ENCODE measurements at places on chromosomes 6 and 20. TPM values are rescaled to one million over a fixed set of nuclear protein-coding genes. Genes with fewer than 3 reads are reported as not detected.

DNA sequence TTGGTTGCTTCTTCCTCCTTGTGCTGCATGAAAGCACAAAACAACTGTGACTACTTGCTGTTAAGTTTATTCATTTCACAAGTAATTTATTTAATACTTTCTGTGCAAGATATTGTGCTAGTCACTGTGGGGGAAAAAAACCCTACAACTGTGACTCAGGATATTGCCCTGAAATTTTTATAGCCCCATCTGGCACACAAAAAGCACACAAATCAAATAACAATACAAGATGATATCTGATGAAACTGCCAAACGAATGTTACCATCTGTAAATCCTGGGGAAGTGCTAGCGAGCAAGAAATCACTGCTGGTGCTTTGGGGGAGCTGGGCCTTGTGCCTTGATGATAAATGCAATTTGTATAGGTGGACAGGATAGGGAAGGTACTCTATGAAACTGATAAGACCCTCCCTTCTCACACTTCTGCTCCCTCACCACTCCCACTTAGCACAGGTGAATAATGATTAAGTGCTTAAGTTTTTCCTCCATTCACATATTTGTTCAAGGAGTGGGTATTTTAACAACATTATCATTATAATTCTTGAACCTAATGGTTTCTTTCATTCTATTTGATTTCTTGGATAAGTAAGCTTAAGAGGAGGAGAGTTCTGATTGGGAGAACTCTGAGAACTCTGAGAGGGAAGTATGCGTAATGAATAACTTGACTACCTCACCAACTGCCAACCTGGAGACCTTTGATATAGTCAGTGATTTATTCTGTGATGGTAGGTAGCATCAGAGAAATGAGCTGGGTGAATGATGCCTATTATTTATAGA, 115.3 kb downstream of the RTN4IP1 start:
- H3K36me3 ChIP-seq: peaks cover 11% of the 10 kb centered on the region

Gene TGM6
- not detected for total RNA-seq

- no peaks in the 10 kb centered on the region for H3K27me3 ChIP-seq
- H3K4me1 ChIP-seq: no peaks in the 10 kb centered on the region
- H3K36me3 ChIP-seq: no peaks in the 10 kb centered on the region
- H3K4me3 ChIP-seq: no peak overlapping the region
- no peak overlapping the region for H3K27ac ChIP-seq
- DNase-seq: no peak
Measured at GRCh38 chr6:105539911-105540310, 137.0 kb upstream of the PREP start.

Gene CCM2L
- total RNA-seq: not detected

DNA sequence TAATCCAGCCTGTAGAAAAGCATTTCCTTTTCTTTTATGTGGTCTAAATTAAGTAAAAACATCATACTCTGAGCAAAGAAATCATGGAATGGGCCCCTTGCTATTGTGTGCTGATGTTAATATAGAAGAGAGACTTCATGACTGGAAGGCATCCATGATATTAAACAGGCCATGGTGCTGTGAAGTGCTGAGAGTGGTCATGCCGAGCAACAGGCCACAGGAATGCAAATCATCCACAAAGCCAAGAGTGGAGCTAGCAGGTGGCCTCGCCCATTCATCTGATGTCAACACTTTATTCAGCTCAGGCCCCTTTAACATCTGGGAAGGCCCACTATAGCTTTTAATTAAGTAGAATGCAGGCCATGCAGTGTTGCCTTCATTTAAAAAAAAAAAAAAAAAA, 115.2 kb upstream of the HMGCLL1 start:
- no peaks in the 10 kb centered on the region for H3K27me3 ChIP-seq
- no peak for DNase-seq
- no peaks in the 10 kb centered on the region for H3K36me3 ChIP-seq
- no peak overlapping the region for H3K27ac ChIP-seq

Gene BMP7
- not detected for total RNA-seq

Gene TRIM15
- not detected for total RNA-seq

- H3K27me3 ChIP-seq: no peaks in the 10 kb centered on the region
- peaks cover 61% of the 10 kb centered on the region for H3K4me1 ChIP-seq
- H3K27ac ChIP-seq: peak overlapping the region; percentile 60
Measured at GRCh38 chr20:53870426-53871315, 199.7 kb downstream of the BCAS1 start.

DNA sequence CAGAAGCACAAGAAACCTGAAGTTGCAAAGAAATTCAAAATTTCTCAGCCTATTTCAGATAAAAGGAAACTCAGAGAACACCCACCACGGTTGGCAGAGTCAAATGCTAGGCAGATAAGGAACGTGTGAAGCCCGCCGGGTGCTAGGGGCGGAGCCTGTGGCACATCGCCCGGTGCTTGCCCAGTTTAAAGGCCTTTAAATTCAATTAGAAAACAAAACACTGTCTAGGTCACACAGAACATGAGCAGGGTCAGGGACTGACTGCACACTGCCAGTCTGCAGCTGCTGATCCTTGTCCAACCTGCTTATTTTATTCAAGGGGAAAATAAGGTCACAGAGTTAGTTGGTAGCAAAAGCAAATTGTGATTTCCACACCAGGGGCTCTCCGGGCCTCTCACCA, 75.8 kb downstream of the PSMG4 start:
- H3K27ac ChIP-seq: no peak overlapping the region
- no peak for DNase-seq
- no peaks in the 10 kb centered on the region for H3K27me3 ChIP-seq
- H3K36me3 ChIP-seq: no peaks in the 10 kb centered on the region

DNA sequence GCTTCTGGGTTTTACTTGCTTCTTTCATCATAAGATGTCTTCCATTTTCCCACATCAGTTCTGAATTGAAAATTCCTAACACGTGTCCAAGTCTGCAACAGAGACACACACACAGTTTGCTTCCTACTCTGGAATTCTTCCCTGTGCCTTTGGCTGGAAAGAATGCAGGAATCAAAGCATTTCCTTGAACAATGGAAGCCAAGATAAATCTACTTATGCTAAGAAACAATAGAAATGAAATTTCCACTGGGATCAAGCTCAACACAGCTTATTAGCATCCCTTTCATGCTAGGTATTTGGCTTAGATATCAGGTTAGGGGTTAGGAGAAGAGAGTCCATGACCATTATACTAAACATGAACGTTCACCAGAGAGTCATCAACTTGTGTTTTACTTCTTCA, 101.1 kb upstream of the SCAF8 start:
- H3K27ac ChIP-seq: no peak overlapping the region
- DNase-seq: no peak
- no peak overlapping the region for H3K4me3 ChIP-seq
- H3K36me3 ChIP-seq: no peaks in the 10 kb centered on the region

- no peak for DNase-seq
- H3K4me3 ChIP-seq: no peak overlapping the region
- no peak overlapping the region for H3K27ac ChIP-seq
- no peaks in the 10 kb centered on the region for H3K4me1 ChIP-seq
Measured at GRCh38 chr20:10519361-10520046, 84.4 kb downstream of the SLX4IP start.

DNA sequence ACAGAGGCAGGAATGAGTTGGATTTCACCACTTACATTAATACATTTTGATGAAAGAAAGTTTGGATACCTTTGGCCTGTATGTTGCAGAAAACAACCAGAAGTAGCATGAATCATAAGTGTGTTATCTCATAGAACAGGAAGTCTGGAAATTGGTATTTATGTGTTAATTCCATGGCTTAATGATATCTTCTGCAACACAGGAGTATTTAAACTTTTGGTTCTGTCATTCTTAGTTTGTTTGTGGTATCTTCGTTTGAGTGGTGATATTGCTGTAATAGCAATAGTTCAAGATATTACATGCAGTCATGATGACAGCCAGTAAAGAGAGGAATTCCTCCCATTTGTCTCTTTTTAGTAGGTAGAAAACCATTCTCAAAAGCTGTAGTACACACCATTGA, 177.3 kb downstream of the CDKAL1 start:
- no peaks in the 10 kb centered on the region for H3K27me3 ChIP-seq
- H3K27ac ChIP-seq: no peak overlapping the region
- no peaks in the 10 kb centered on the region for H3K36me3 ChIP-seq
- H3K4me3 ChIP-seq: no peak overlapping the region
- H3K4me1 ChIP-seq: no peaks in the 10 kb centered on the region

Gene CGA
- total RNA-seq: not detected

Gene DDX39B
- total RNA-seq: 761 TPM

Gene PRSS16
- total RNA-seq: 0.40 TPM

DNA sequence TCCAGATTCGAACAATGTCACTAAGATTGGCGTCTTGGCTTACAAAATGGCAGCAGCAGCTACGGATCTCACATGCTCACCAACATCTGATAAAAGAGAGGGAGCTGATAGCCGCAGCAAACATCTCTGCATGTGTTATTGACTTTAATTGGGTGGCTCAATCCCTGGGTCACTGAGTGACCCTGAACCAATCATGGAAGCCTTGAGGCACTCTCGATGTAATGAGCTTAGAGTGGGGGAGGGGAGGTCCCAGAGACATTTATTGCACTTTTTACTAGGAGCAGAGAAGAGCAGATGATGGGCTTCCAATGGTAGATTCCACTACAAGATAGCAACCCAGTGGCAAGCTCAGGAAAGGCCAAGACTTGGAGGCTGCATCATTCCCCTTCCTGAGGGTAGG, 238.7 kb downstream of the BMP7 start:
- no peak for DNase-seq
- H3K4me1 ChIP-seq: no peaks in the 10 kb centered on the region
- no peak overlapping the region for H3K4me3 ChIP-seq
- no peaks in the 10 kb centered on the region for H3K36me3 ChIP-seq
- H3K27ac ChIP-seq: no peak overlapping the region

GRCh38 chr6:31821301-31822035, 6.1 kb upstream of the HSPA1B start:
- H3K4me1 ChIP-seq: peaks cover 23% of the 10 kb centered on the region
- no peaks in the 10 kb centered on the region for H3K27me3 ChIP-seq
- DNase-seq: no peak
- peak overlapping the region; percentile 81 for H3K27ac ChIP-seq
- H3K4me3 ChIP-seq: peak overlapping the region; percentile 92
- no peaks in the 10 kb centered on the region for H3K36me3 ChIP-seq

DNA sequence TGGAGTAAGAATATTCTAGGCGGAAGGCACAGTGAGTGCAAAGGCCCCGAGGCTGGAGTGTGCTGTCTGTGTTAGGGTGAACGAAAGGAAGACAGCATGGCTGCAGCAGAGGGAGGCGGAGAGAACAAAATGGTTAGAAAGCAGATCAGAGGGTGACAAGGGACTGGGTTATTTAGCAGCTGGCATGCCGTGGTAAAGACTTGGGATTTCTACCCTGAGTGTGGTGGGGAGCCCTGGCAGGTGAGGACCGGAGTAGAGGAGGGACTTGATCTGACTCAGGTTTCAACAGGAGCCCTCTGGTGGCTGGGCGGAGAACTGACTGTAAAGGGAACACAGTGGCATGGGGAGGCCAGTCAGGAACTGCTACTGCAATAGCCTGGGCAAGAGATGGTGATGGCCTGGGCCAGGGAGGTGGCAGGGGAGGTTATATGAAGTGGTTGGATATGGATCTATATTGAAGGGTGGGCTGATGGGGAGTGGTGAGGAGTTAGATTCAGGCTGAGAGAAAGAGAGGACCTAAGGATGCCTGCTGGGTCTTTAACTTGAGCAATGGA, 38.0 kb downstream of the PIM1 start:
- peak overlapping the region; percentile 23 for H3K27ac ChIP-seq
- H3K4me1 ChIP-seq: peaks cover 36% of the 10 kb centered on the region
- no peaks in the 10 kb centered on the region for H3K27me3 ChIP-seq
- H3K36me3 ChIP-seq: no peaks in the 10 kb centered on the region
- DNase-seq: peak; percentile 84
- no peak overlapping the region for H3K4me3 ChIP-seq

- H3K4me1 ChIP-seq: no peaks in the 10 kb centered on the region
- no peak overlapping the region for H3K27ac ChIP-seq
- no peaks in the 10 kb centered on the region for H3K36me3 ChIP-seq
- H3K4me3 ChIP-seq: no peak overlapping the region
- no peak for DNase-seq
Measured at GRCh38 chr6:54515713-54516112, 207.5 kb downstream of the TINAG start.

DNA sequence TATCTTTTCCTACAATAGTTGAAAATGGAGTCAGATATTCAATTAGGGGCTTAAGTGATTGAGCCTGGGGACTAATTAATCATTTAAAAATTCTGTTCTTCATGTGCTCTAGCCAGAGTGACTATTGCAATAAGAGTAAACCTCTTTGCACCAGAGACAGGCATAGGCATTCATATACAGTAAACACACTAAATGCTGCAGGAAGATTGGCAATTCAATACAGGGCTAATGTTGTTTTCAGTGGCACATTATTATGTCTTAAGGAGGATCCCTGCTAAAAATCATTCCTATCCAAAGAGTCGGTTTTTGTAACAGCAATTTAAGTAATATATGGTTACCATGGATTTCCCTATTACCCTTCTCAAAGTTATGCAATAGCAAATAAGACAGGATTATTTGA, 1.2 kb downstream of the PDE7B start:
- H3K27ac ChIP-seq: peak overlapping the region; percentile 8
- DNase-seq: no peak
- H3K27me3 ChIP-seq: no peaks in the 10 kb centered on the region
- peaks cover 23% of the 10 kb centered on the region for H3K4me1 ChIP-seq

DNA sequence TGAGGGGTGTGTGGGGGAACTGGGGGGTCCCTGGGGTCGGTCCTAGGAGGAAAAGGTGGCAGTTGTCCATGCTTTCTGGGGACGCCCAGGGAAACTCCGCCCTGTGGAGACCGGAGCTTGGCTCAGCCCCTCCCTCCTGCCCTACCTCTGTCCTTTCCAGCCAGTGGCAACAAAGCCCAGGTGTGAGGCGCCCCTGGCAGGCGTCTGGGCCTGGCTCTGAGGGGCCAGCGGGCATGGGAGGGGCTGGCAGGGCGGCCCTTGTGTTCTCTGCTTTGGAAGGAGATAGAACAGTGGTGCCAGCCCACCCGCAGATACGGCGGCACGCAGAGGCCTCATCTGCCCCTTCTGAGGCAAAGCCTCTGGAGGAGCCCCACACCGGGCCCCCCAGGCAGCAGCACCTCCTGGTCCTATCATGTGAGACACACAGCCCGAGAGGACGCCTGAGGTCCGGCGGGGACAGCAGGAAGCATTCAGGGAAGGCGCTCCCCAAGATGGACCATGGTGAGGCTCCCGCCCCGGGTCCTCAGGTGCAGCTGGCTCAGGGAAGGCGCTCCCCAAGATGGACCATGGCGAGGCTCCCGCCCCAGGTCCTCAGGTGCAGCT, 47.9 kb downstream of the YTHDF1 start:
- H3K27me3 ChIP-seq: no peaks in the 10 kb centered on the region
- no peak overlapping the region for H3K27ac ChIP-seq
- no peak for DNase-seq
- H3K36me3 ChIP-seq: no peaks in the 10 kb centered on the region

Measured in naive thymus-derived CD4-positive, alpha-beta T cell (primary cell).